ENCODE measurements at places on chromosomes 6 and 20. TPM values are rescaled to one million over a fixed set of nuclear protein-coding genes. Genes with fewer than 3 reads are reported as not detected.

DNA sequence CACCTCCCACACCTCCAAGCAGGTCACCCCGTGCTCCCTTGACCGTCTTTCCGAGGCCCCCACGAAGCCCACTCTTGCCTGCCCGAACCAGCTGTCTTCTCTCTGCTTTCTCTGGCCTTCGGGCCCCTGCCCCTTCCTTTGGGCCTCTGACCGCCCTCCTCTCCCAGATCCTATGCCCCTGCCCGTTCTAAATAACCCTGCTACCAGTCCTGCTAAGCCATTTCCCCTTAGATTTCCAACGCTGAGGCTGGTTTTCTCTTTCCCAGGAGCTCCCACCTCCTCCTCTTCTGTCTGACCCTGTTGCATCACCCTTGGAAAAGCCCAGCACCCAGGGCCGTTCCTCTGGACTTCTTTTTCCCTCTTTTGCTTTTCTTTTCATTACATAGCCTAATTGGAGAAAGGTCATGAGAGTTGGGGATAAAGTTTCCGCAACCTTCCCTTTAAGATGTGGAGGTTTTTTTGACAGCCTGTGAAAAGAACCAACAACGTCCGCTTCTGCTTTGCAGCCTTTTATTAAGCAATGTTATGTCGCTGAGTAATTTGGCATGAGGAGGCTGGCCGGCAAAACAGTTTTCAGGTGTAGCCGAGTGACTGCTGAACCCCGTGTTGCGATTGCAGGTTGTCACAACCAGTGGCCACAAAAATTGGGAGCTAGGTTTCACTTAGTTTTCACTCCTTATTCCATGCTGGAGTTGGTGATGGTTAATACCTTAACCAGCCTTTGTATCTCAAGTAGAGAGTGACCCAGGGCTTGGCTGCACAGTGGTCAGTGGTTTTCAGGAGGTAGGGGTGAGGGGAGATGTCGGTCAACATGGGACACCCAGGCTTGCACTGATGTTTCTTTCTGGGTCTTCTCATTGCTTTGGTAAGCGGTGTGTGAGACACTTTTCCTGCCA is 970 bp downstream of the BLTP3A start:
- H3K36me3 ChIP-seq: no peaks in the 10 kb centered on the region
- peak overlapping the region; percentile 83 for H3K27ac ChIP-seq
- H3K4me1 ChIP-seq: no peaks in the 10 kb centered on the region

The PGC gene
- not detected for total RNA-seq

GRCh38 chr20:48769069-48769983 is 58.5 kb downstream of the PREX1 start:
- H3K27ac ChIP-seq: no peak overlapping the region
- no peak overlapping the region for H3K4me3 ChIP-seq
- H3K36me3 ChIP-seq: no peaks in the 10 kb centered on the region

DNA sequence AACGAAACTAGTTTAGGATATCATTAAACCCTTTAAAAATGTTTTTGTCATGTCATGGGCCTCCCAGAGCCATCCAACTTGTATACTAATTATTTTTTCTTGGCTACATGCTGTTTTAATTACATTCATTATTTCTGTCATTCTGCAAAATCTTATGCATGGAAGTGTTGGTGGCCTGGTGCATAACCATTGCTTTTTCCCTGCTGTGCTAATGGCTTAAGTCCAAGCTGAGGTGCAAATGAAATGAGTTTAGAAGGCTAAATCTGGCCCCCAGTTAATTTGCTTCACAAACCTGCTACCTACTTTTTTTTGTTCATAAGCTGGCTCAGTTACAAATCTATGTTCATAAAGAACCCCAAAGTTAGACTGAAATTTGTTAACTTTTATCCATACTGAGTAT is 1249.9 kb downstream of the EPHA7 start:
- no peaks in the 10 kb centered on the region for H3K4me1 ChIP-seq
- H3K27ac ChIP-seq: no peak overlapping the region
- H3K4me3 ChIP-seq: no peak overlapping the region
- H3K36me3 ChIP-seq: no peaks in the 10 kb centered on the region
- H3K27me3 ChIP-seq: no peaks in the 10 kb centered on the region

The HUS1B gene
- 2.8 TPM for total RNA-seq

- no peak overlapping the region for H3K4me3 ChIP-seq
- H3K4me1 ChIP-seq: no peaks in the 10 kb centered on the region
- no peaks in the 10 kb centered on the region for H3K27me3 ChIP-seq
- no peak overlapping the region for H3K27ac ChIP-seq
- DNase-seq: no peak
These were observed 45.4 kb downstream of the MYO6 start for GRCh38 chr6:75794351-75794846.

DNA sequence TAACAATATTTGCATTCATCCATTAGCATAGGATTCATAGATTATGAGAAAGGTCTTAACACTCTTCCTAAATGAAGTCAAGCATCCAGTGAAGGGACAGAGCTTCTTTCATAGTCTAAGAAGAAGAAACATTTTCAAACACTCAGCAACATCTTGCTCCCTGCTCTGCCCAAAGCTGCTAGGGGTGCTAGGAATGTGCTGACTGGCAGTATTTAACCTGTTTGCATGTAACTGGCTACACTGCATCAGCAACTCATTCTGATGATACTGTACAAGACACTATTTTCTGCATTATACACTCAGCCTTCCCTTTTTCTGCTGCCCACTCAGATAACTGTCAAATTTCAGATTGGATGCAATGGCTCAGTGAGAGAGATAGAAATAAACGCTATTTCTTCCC is 495.1 kb upstream of the ARID1B start:
- no peak overlapping the region for H3K4me3 ChIP-seq
- no peaks in the 10 kb centered on the region for H3K4me1 ChIP-seq
- H3K27me3 ChIP-seq: no peaks in the 10 kb centered on the region
- DNase-seq: no peak

- no peaks in the 10 kb centered on the region for H3K36me3 ChIP-seq
- no peak overlapping the region for H3K27ac ChIP-seq
- no peaks in the 10 kb centered on the region for H3K4me1 ChIP-seq
- DNase-seq: peak; percentile 78
These were observed 142.3 kb downstream of the LY86 start for GRCh38 chr6:6730831-6731230.

The RRAGD gene
- 0.26 TPM for total RNA-seq

The KHDRBS2 gene
- total RNA-seq: not detected

DNA sequence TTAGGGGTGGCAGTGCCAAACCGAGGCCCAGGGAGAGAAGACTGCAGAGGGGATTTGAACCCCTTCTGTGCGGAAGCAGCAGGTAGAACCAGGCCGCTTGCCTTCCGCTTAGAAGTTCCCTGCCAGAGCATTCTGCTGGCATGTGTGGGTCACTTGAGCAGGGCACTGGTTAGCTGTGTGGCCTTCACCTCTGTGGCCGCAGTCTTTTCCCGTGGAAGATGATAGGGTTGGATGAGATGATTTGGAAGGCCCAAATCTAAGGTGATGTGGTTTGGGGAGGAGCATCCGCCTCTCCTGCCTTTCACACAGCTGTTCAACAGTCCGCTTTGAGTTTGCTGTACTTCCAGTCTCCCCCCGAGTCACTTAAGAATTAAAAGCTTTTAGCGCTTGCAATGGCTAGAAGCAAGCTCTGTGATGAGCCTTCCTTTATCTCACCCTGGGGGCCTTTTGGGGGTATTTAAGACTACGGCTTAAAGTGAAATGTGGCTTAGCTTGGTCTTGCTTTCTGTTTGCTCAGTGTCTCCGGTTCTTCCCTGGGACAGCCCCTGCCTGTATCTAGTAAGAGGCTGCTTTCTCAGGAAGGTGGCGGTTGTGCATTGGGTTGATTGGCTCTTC is 743 bp downstream of the CMTR1 start:
- H3K27me3 ChIP-seq: no peaks in the 10 kb centered on the region
- peak overlapping the region; percentile 81 for H3K27ac ChIP-seq
- H3K4me1 ChIP-seq: peaks cover 8% of the 10 kb centered on the region
- no peak for DNase-seq
- H3K36me3 ChIP-seq: no peaks in the 10 kb centered on the region
- H3K4me3 ChIP-seq: peak overlapping the region; percentile 58

GRCh38 chr6:15953152-15953880 is 175.6 kb upstream of the MYLIP start:
- H3K27me3 ChIP-seq: no peaks in the 10 kb centered on the region
- H3K4me3 ChIP-seq: no peak overlapping the region
- H3K4me1 ChIP-seq: no peaks in the 10 kb centered on the region

The CCN5 gene
- total RNA-seq: 19.4 TPM

GRCh38 chr20:60693496-60694133 is 558.4 kb upstream of the CDH4 start:
- no peaks in the 10 kb centered on the region for H3K36me3 ChIP-seq
- no peak overlapping the region for H3K4me3 ChIP-seq
- DNase-seq: no peak
- H3K27me3 ChIP-seq: no peaks in the 10 kb centered on the region
- no peaks in the 10 kb centered on the region for H3K4me1 ChIP-seq

DNA sequence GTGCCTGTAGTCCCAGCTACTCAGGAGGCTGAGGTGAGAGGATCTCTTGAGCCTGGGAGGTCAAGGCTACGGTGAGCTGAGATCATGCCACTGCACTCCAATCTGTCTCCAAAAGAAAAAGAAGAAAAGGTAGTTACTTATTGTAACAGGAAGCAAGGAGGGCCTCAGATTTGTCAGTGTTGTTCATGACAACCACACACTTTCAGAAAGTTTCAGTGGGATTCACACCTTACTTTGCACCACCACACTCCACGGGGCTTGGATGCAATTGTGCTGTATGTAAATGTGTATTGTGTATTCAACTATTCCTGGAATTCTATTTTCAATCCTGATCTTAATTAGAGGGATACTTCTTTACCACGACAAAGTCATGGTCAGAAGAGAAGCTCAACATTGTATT is 142.6 kb downstream of the ELOVL4 start:
- no peak overlapping the region for H3K4me3 ChIP-seq
- DNase-seq: no peak
- H3K27me3 ChIP-seq: no peaks in the 10 kb centered on the region

The DNAH8 gene
- total RNA-seq: 0.03 TPM

GRCh38 chr6:148451690-148452089 is 109.1 kb downstream of the SASH1 start:
- H3K4me1 ChIP-seq: no peaks in the 10 kb centered on the region
- no peak overlapping the region for H3K4me3 ChIP-seq
- no peaks in the 10 kb centered on the region for H3K27me3 ChIP-seq
- H3K36me3 ChIP-seq: no peaks in the 10 kb centered on the region
- DNase-seq: no peak

DNA sequence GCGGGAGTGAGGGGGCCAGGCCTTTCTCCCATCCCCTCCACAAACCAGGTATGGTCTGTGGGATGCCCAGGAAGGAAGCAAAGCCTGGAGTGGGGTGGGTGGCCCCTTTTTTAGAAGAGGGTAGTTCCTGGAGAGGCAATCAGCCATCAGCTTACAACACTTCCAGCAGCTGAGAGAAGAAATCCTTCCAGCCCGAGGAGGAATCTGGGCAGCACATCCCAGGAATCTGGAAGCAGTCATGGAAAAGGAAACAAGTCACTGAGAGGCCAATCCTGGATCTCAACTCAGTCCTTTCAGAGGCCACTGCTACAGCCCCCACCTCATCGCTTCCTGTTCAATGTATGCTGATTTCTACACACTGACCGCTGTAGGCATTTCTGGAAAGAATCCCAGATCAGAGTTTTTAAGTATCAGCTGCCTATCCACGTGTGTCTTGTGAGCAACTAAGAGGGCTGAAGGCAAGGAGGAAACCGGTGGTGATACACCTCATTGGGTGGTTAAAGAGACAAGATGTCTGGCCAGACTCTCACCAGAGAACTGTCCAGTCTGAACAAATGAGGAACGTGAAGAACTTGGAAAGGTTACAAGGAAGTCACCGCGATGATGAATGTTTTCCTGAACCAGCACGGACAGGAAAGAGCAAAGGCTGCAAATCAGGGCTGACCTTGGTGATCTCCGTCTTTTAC is 92.9 kb upstream of the SHLD1 start:
- H3K4me3 ChIP-seq: no peak overlapping the region
- H3K27ac ChIP-seq: peak overlapping the region; percentile 80
- peak; percentile 51 for DNase-seq
- no peaks in the 10 kb centered on the region for H3K27me3 ChIP-seq

The OR12D3 gene
- total RNA-seq: not detected

GRCh38 chr6:95690328-95690727 is 113.0 kb downstream of the MANEA start:
- H3K27ac ChIP-seq: no peak overlapping the region
- no peaks in the 10 kb centered on the region for H3K36me3 ChIP-seq
- no peak overlapping the region for H3K4me3 ChIP-seq
- no peaks in the 10 kb centered on the region for H3K4me1 ChIP-seq
- DNase-seq: no peak

DNA sequence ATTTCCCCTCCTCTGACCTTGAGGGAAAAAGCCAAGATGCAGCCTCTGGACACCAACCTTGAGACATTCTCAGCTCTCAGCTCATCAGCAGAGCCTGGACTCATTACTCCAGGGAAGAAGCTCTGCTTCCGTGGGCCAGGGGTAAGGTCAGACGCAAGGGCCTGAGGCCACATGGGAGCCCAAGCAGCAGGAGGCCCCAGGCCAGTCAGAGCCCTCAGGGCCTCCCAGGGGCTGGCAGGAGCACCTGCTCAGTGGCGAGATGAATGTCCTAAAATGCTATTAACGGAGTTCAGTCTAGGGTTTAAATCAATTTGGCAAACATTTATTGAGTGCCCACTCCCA is 208.6 kb downstream of the ERMARD start:
- no peak for DNase-seq
- no peaks in the 10 kb centered on the region for H3K27me3 ChIP-seq
- H3K36me3 ChIP-seq: no peaks in the 10 kb centered on the region
- H3K4me3 ChIP-seq: no peak overlapping the region
- no peaks in the 10 kb centered on the region for H3K4me1 ChIP-seq

DNA sequence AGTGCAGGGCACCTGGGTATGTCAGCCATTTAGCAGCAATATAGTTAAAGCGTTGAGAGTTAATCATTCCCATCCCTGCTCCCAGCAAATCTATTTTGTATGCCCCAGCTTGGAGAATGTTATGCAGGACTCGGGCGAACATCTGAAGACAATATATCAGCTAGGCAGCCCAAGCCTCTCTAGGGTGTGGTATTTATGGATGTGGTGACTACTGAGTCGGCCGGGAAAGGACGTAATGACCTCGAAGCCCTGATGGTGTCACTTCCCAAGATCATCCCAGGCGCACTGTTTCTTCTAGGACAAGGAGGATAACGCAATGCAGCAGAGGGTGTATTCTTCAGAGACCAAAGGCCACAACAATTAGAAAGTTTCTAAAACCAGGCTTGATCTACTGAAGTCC is 63.6 kb upstream of the FAM184A start:
- no peaks in the 10 kb centered on the region for H3K36me3 ChIP-seq
- H3K27me3 ChIP-seq: no peaks in the 10 kb centered on the region

DNA sequence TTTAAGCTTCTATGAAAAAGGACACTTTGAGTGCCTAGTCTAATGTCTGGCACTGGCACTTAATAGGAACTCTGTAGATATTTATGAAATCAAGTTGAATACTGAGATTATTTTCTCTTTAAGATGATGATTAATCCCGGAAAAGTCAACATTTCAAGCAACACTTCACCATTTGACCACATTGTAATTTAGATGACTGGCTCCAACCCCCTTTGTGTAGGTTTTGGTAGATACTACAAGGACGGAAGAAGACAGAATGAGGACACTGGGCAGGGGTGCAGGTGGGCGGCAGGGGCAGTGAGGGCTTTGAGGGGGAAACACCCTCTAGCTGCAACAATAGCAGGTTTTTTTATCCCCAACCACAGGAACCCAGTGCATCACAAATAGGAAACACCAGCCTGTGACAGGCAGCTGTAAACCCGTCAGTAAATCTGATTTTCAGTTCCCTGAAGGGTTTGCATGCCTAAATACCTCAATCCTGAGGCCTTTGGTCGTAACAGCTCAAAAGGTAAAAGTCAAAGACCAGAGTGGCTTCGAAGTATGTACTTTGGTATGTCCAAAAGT is 4.6 kb downstream of the DTNBP1 start:
- no peak for DNase-seq
- no peak overlapping the region for H3K27ac ChIP-seq
- H3K4me1 ChIP-seq: no peaks in the 10 kb centered on the region
- H3K36me3 ChIP-seq: no peaks in the 10 kb centered on the region

All from uterus (tissue), 4 donors.